ENCODE measurements at places on chromosomes 2 and 18. TPM values are rescaled to one million over a fixed set of nuclear protein-coding genes. Genes with fewer than 3 reads are reported as not detected.

The MARCO gene
- total RNA-seq, result not detected

GRCh38 chr2:104545055-104545454 is 308.9 kb upstream of the POU3F3 start:
- no peaks in the 10 kb centered on the region for H3K36me3 ChIP-seq
- no peaks in the 10 kb centered on the region for H3K4me1 ChIP-seq
- no peak overlapping the region for H3K4me3 ChIP-seq
- DNase-seq, result no peak

DNA sequence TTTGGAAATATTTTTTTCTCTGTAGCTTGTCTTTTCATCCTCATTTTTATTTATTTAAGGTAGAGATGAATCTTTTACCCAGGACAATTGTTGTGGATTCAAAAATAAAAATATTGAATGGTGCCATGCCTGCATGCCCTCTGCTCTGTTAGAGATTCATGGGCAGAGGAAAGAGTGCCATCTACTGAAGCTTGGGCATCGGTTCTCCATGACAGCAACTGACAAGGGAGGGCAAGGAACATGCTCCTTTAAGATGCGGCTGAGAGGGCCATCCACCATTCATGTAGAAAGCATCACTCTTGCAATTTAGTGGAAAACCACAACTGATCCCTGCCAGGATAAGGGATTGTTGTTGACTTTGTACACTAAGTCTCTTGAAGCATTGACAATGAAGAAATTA is 79.9 kb downstream of the PARD3B start:
- H3K4me1 ChIP-seq, result peaks cover 12% of the 10 kb centered on the region
- H3K27ac ChIP-seq, result no peak overlapping the region
- no peak for DNase-seq

DNA sequence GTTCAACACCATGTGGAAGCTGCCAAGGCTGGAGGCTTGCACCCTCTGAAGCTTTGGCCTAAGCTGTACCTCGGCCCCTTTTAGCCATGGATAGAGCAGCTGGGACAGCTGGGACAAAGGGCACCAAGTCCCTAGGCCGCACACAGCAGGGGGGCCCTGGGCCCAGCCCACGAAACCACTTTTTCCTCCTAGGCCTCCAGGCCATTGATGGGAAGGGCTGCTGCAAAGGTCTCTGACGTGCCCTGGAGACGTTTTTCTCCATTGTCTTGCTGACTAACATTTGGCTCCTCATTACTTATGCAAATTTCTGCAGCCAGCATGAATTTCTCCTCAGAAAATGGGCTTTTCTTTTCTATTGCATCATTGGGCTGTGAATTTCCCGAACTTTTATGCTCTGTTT is 13.7 kb downstream of the RAPGEF4 start:
- H3K4me1 ChIP-seq, result peaks cover 2% of the 10 kb centered on the region
- H3K4me3 ChIP-seq, result no peak overlapping the region
- H3K27me3 ChIP-seq, result peaks cover 2% of the 10 kb centered on the region
- no peak overlapping the region for H3K27ac ChIP-seq
- no peak for DNase-seq

GRCh38 chr18:59565957-59566356 is 131.3 kb downstream of the CCBE1 start:
- no peak for DNase-seq
- H3K4me3 ChIP-seq, result no peak overlapping the region
- peaks cover 37% of the 10 kb centered on the region for H3K4me1 ChIP-seq
- no peaks in the 10 kb centered on the region for H3K36me3 ChIP-seq

GRCh38 chr2:191321861-191322662 is 76.9 kb downstream of the MYO1B start:
- no peaks in the 10 kb centered on the region for H3K27me3 ChIP-seq
- DNase-seq, result no peak
- peaks cover 6% of the 10 kb centered on the region for H3K36me3 ChIP-seq
- peaks cover 51% of the 10 kb centered on the region for H3K4me1 ChIP-seq
- no peak overlapping the region for H3K4me3 ChIP-seq
- peak overlapping the region; percentile 57 for H3K27ac ChIP-seq

DNA sequence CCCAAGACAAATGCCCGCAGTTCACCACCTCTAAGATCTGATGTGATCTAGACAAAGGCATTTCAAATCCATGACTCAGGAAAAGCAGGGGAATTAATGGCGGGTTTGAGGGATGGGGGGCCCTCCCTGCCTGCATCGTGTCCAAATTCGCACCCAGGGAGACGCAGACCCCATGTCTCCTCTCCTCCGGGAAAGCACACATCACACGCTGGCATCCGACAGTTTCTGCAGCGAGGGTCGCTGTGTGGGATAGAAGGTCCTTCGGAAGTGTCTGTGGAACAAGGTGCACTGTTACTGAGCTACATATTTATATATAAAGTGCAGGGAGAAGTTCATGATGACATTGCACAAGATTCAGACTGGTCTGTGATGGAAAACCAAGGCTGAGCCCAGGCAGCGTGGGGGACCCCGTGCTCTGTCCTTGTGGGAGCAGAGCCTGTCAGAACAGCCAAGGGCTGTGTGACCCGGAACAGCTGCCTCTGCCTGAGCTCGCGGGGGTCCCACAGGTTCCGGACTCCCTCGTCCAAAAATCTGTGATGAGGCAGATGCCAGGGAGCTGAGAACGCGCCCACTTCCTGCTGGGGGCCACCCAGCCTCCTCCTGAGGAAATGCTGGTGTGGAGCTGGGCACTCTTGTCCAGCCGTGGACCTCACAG is 82.3 kb upstream of the CTDP1 start:
- no peak for DNase-seq
- no peaks in the 10 kb centered on the region for H3K4me1 ChIP-seq
- H3K36me3 ChIP-seq, result peaks cover 3% of the 10 kb centered on the region
- H3K27ac ChIP-seq, result no peak overlapping the region
- H3K27me3 ChIP-seq, result peaks cover 44% of the 10 kb centered on the region

The DSG1 gene
- total RNA-seq, result not detected

The C2orf81 gene
- total RNA-seq, result 2.4 TPM

The CSRNP3 gene
- 1.9 TPM for total RNA-seq

DNA sequence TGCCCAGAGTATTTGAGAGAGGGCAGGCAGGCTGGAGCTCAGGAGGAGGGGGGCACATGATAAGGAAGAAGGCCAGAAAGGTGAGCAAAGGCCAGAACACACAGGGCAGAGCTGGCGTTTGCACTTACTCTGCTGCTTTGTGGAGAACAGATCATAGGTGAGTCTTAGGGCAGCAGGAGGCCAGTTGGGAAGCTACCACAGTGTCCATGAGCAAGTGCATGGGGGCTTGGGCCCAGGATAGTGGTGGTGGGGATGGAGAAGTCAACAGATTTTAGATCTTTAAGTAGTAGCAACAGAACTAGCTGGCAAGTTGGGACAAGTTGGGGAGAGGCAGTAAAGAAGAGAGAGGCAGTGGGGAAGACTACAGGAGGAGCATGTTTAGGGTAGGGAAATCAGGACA is 168.0 kb downstream of the ANTXR1 start:
- H3K27ac ChIP-seq, result no peak overlapping the region
- no peaks in the 10 kb centered on the region for H3K27me3 ChIP-seq

GRCh38 chr18:57581301-57581934 is 5.1 kb downstream of the FECH start:
- H3K36me3 ChIP-seq, result peaks cover 18% of the 10 kb centered on the region
- peaks cover 17% of the 10 kb centered on the region for H3K4me1 ChIP-seq
- H3K27me3 ChIP-seq, result no peaks in the 10 kb centered on the region
- no peak for DNase-seq
- H3K27ac ChIP-seq, result no peak overlapping the region

- H3K4me3 ChIP-seq, result no peak overlapping the region
- H3K4me1 ChIP-seq, result no peaks in the 10 kb centered on the region
- H3K36me3 ChIP-seq, result peaks cover 21% of the 10 kb centered on the region
Measured at GRCh38 chr2:71679491-71679890, 226.1 kb downstream of the DYSF start.

- H3K4me1 ChIP-seq, result peaks cover 72% of the 10 kb centered on the region
- no peaks in the 10 kb centered on the region for H3K27me3 ChIP-seq
- peak overlapping the region; percentile 45 for H3K27ac ChIP-seq
Measured at GRCh38 chr2:144459937-144460336, 60.0 kb downstream of the ZEB2 start.

DNA sequence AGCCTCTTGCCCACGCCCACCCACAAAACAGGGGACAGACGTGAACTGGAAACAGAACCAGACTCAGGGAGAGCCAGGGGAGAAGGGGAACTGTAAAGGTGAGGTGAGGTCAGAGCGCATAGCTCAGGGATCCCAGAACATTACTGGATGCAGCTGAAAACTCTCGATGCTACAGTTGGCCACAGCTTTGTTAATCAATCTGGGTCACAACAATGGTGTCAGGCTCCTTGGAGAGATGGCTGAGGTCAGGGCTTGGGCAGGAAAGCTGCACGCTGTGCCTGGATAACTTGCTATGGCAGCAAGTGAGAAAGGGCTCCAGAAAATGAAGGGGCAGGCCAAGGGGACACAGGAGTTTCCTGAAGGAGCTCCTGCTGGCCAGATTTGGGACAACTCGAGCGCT is 263.3 kb downstream of the TFCP2L1 start:
- no peak overlapping the region for H3K27ac ChIP-seq
- DNase-seq, result no peak
- peaks cover 6% of the 10 kb centered on the region for H3K4me1 ChIP-seq
- peaks cover 27% of the 10 kb centered on the region for H3K27me3 ChIP-seq
- H3K36me3 ChIP-seq, result no peaks in the 10 kb centered on the region
- no peak overlapping the region for H3K4me3 ChIP-seq

GRCh38 chr18:46343931-46344372 is 239.8 kb downstream of the HAUS1 start:
- H3K36me3 ChIP-seq, result no peaks in the 10 kb centered on the region
- no peak overlapping the region for H3K27ac ChIP-seq
- no peak for DNase-seq
- H3K4me3 ChIP-seq, result no peak overlapping the region
- H3K4me1 ChIP-seq, result no peaks in the 10 kb centered on the region
- peaks cover 14% of the 10 kb centered on the region for H3K27me3 ChIP-seq

The RUFY4 gene
- total RNA-seq, result not detected

DNA sequence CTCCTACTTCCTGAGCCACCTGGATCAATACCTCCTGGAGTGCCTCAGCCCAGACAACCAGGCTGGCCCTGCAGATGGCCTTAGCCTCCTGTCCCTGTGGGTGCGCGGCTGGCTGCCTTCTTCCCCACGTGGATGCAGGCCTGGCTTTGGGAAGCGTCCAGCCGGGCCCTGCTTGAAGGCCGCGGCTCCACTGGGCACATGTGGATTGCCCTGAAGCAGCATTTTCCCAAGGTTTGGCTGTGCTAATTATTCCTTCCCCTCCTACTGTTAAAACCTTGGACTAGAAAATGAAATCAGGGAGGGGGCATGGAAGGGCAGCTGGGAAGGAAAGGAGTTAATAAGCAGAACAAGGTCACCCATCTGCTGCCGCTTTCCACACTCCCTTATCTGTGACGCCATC is 143.0 kb upstream of the GATA6 start:
- H3K4me3 ChIP-seq, result no peak overlapping the region
- H3K4me1 ChIP-seq, result no peaks in the 10 kb centered on the region
- H3K36me3 ChIP-seq, result no peaks in the 10 kb centered on the region
- DNase-seq, result no peak

GRCh38 chr2:941871-942270 is 8.8 kb upstream of the SNTG2 start:
- no peak for DNase-seq
- no peaks in the 10 kb centered on the region for H3K36me3 ChIP-seq
- no peak overlapping the region for H3K27ac ChIP-seq

DNA sequence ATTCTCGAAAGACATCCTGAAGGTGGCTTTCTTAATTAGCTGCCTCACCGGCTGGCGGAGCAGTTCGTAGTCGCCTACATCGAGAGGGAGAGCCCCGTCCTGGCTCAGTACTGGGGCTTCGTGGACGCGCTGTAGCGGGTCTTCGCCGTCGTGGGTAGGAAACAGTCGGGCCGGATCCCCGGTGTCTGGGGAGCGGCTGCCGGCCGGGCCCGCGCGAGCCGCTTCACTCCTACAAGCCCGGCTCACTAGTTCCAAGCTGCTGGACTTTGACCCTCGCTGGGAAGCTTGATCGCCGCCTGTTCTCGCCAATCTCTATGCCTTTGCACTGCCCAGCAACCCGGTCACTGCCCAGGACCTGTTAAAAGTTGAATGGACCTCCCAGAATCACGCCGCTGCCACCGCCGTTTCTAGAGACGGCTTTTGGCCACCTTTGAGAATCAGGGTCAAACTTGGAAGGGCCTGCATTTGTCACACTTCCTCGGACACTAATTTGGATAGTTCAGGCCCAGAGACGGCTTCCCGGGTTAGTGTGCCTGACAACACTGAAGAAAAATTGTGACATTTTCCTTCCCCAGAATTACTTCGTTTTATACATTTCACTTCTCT is 41.4 kb upstream of the AKAIN1 start:
- peak overlapping the region; percentile 99 for H3K27ac ChIP-seq
- H3K4me3 ChIP-seq, result peak overlapping the region; percentile 93
- peaks cover 25% of the 10 kb centered on the region for H3K36me3 ChIP-seq
- H3K27me3 ChIP-seq, result peaks cover 11% of the 10 kb centered on the region

DNA sequence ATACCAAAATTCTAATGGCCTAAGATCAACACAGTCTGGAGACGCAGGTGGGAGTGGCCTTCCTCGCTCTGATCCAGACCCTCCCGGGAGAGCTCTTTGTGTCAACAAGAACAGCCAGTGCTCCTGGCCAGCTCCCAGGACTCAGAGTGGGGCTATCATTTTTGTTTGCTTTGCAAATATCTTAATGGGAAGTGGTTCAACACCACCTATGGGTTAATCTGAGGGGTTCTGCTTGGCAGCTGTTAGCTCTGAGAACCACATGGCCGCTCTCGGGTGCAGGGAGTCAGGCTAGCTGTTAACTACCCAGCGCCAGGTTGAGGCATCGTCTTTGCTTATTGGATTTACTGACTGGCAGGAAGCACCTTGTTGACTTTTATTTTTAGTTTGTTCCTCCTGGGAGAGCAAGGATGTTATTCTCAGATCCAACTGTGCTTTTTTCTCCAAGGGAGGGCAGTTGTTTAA is 184.8 kb upstream of the SP5 start:
- H3K4me1 ChIP-seq, result peaks cover 38% of the 10 kb centered on the region
- H3K36me3 ChIP-seq, result no peaks in the 10 kb centered on the region
- peak; percentile 85 for DNase-seq
- no peak overlapping the region for H3K4me3 ChIP-seq
- peaks cover 31% of the 10 kb centered on the region for H3K27me3 ChIP-seq
- H3K27ac ChIP-seq, result peak overlapping the region; percentile 42

- H3K27me3 ChIP-seq, result no peaks in the 10 kb centered on the region
- H3K27ac ChIP-seq, result no peak overlapping the region
- no peaks in the 10 kb centered on the region for H3K4me1 ChIP-seq
Measured at GRCh38 chr2:73946666-73947065, 20.0 kb downstream of the DGUOK start.

The CCDC150 gene
- total RNA-seq, result 6.1 TPM

DNA sequence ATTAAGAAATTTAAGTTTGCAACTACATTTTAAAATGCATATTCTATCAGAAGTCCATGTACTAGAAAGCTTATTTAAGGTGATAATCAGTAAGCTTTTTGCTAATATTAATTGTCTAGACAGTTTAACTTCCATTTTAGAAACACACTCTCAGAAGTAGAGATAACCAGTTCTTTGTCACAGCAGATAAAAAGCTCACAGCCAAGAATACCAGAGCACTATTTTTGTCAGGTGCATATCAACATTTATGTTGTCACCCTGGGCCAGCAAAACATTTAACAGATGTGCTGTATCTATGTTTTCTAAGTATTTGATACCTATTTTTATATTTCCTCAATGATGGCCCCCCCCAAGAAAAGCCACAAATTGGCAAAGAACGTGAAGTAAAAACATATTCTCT is 192.6 kb downstream of the ERBB4 start:
- H3K27ac ChIP-seq, result no peak overlapping the region
- H3K27me3 ChIP-seq, result no peaks in the 10 kb centered on the region
- no peak for DNase-seq
- no peak overlapping the region for H3K4me3 ChIP-seq
- H3K36me3 ChIP-seq, result no peaks in the 10 kb centered on the region

Data from osteocyte (in vitro differentiated cells).